Vein endothelial cell (primary cell): ENCODE measurements at places on chromosomes 3 and 15. TPM values are rescaled to one million over a fixed set of nuclear protein-coding genes. Genes with fewer than 3 reads are reported as not detected.

The CCDC13 gene
- 0.76 TPM in 1 of 2 replicates, not detected in the other for total RNA-seq

The TLR9 gene
- total RNA-seq: under 0.01 TPM in 1 of 2 replicates, not detected in the other

The CDHR4 gene
- total RNA-seq: not detected in 2 replicates

The C15orf61 gene
- total RNA-seq: 2.6 and 3.3 TPM in 2 replicates

The ST8SIA2 gene
- total RNA-seq: not detected in 2 replicates

The RBM6 gene
- total RNA-seq: 46.1 and 58.1 TPM in 2 replicates

The KCNMB3 gene
- 2.3 and 4.2 TPM in 2 replicates for total RNA-seq

The MEGF11 gene
- under 0.01 TPM in 1 of 2 replicates, not detected in the other for total RNA-seq

The GNB4 gene
- total RNA-seq: 88.2 and 97.2 TPM in 2 replicates

The OCA2 gene
- 0.10 TPM in 1 of 2 replicates, not detected in the other for total RNA-seq

The CCDC54 gene
- not detected in 2 replicates for total RNA-seq

The HTD2 gene
- 8.9 and 9.1 TPM in 2 replicates for total RNA-seq

The CCR3 gene
- not detected in 2 replicates for total RNA-seq

The OR5K2 gene
- not detected in 2 replicates for total RNA-seq

The WDR48 gene
- 25.5 and 31.8 TPM in 2 replicates for total RNA-seq

The XCR1 gene
- not detected in 2 replicates for total RNA-seq

The CIAO2A gene
- 42.5 and 44.7 TPM in 2 replicates for total RNA-seq

The IL17RC gene
- 15.9 and 28.4 TPM in 2 replicates for total RNA-seq

The ADAMTS17 gene
- total RNA-seq: under 0.01 TPM in 1 of 2 replicates, not detected in the other

The ZNF660 gene
- 0.65 and 1.4 TPM in 2 replicates for total RNA-seq

The EFHB gene
- 0.33 TPM in 1 of 2 replicates, not detected in the other for total RNA-seq

The ZKSCAN7 gene
- 1.4 and 1.6 TPM in 2 replicates for total RNA-seq

The ZSCAN2 gene
- total RNA-seq: 13.4 and 14.5 TPM in 2 replicates

The CRYGS gene
- 1.3 TPM in 2 replicates for total RNA-seq

The HTR3E gene
- not detected in 2 replicates for total RNA-seq
